ENCODE measurements at places on chromosomes 1 and 21.

- DNase-seq, result no peak
Observed at GRCh38 chr1:77039739-77040138, 172.5 kb downstream of the ST6GALNAC5 start.

DNA sequence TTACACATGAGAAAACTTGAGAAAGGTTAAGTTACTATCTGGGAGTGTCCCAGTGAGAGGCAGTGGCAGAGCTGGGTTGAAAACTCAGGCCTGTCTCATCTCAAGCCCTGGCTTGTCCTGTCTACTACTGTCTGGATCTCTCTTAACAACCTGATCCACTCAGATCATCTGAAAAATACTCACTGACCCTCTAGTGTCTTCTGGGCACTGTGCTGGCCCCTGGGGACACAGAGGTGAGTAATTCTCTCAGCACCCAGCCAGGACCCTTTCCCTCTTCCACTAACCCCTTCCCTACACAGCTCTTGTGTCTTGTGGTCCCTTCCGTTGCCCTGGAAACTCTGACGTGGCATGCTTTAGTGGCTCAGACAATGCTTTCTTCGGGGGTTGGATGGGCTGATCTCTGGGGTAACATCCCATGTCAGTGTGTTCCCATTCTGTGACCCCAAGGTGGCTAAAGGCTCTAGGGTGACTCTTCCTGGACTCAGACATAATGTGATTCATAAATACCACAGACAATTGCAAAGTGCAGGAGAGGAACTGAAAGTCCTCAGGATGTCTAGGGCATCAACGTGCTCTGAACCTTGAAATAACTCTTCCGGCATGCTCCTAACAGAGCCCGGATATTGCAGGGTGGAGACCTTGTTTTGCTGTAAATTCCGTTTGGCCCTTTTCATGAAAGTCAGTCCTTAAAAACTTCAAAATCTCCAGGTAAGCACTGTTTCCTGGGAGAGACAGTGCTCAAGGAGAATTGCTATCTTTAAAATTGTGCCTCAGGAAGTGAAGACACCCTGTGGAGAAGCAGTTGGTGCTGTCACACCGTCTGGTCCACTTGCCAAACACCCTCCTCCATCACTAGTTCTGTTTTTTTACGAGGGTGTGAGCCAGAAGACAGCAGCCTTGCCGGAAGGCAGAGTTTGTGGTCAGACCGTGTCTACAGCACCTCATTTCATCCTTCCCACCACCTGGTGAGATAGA is 4.0 kb downstream of the SHISAL2A start:
- no peak for DNase-seq

DNA sequence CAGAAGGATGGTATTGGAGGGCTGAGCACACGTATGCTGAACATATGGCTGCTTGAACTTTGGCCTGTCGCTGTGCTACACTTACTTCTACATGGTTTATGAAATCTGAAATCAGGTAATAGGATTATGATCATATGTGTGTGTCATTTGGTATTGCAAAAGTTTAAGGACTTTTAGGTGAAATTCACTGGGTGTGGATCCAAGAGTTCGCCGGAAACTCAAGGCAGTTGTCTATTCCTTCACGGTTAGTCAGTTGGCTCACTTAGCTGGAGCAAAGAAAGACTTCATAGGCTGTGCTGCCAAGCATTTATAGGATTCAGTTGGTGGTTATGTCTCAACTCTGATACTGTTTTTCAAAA is 927 bp downstream of the UAP1 start:
- no peak for DNase-seq

- DNase-seq, result no peak
Observed at GRCh38 chr1:25572107-25572506, 28.7 kb downstream of the LDLRAP1 start.

DNA sequence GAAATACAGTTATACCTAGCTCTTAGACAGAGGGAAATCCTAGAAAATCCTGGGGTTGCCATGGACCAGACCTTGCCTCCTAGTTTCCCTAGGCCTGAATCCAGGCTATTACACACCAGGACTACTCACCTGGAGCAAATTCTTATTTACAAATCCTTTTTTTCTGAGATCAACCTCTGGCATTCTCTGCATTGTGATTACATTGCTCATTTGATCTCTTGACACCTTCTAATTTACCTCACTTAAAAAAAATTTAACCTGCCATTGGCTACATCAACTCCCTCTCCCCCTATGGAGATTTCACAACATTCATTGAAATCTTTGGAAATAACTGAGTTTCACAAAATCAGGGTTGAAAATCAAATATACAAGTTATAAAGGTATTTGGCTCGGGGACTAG is 2.9 kb upstream of the C1orf105 start:
- DNase-seq, result no peak

Measured in NCI-H187 treated with DMSO at 0.1 percent for 48 hours (cell line).